EL (cell line): ENCODE measurements at places on chromosomes 5 and 9.

DNA sequence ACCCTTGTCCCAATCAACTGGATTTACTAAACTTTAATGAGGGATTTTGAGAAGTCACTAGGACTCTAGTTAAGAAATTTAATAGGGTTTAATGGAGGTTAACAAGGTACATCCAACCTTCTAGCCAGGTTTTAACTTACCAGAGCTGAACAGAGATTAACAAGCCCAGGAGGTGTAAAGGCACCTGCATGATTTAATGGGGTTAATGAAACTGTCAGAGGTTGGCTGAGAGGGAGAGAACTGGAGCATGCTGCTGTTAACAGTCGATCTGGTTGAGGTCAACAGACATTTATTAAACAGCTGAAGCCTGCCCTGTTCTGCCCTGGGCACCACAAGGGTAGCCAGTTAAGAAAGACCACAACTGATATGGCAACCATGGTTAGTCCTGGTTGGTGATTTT is 13.6 kb downstream of the HAND1 start:
- no peak for DNase-seq

GRCh38 chr5:166980666-166981065 is 1310.8 kb upstream of the WWC1 start:
- DNase-seq, result no peak

- no peak for DNase-seq
These were observed 567.2 kb downstream of the EFNA5 start for GRCh38 chr5:107103522-107103921.

DNA sequence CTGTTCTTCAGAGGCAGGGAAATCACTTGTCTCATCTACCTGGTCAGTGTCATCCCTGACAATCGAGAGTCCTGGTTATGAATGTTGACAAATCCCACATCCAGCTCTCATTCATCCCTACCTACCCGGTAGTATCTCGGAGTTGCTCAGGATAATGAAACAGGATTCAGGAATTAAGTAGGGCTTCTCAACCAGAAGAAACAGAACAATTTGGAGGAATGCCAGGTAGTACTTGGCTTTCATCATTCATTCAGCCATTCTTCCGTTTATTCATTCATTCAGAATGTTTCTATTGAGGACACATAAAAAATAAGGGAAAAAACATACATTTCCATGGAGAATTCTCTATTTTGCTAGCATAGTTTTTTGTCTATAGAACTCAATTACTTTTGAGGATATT is 195.0 kb downstream of the ARHGEF28 start:
- DNase-seq, result no peak

DNA sequence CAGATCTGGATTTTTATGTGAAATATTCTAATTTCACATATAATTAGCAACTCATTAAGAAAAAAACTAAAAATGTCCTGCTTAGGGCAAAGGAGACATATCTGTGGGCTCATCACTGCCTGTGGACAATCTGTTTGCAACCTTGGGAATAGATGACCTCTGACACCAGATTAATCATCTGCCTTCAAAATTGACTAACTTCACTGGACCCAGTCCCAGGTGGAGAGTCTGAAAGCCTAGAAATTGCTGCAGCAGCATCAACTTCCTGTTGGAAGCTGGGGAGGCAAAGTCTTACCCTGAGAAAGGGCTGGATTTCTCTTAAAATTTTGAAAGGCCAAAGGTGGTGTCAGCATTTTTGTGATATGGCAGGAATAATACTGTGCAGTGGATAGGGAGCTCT is 76.3 kb upstream of the TNC start:
- DNase-seq, result peak; percentile 63

DNA sequence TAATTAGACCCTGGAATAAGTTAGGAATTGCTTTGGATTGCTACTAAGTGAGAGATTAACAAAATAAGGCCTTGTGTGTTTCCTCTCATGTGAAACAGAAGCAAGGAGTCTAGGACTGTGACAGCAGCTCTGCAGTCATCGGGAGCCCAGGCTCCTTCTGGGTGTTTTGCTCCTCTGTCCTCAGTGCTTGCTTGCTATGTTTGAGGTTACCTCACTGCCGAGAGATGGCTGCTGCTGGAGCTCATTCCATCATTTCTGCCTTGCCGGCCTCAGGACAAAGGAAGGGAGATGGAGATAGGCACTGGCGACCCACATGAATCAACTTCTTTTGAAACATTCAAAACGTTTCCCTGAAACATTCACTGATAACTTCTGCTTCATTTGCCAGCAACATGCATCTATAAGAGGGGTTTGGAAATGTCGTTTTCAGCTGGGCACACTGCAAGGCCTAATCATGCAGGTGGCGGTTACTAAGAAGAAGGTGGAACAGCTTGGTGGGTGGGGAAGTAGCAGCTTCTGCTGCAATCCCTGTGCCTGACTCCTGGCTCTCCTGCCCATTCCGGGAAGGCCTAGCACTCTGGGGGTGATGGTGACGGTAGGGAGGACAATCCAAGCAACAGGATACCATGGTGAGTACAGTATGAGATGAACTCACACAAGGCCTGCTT is 77.2 kb upstream of the CD180 start:
- DNase-seq, result no peak

DNA sequence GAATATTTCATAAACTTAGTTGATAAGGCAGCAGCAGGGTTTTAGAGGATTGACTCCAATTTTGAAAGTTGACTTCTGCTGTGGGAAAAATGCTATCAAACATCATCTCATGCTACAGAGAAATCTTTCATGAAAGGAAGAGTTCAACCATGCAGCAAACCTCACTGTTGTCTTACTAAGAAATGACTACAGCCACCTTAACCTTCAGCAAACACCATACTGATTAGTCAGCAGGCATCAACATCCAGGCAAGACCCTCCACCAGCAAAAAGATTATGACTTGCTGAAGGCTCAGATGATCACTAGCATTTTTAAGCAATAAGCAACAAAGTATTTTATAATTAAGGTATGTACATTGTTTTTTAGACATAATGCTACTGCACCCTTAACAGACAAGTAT is 7.6 kb downstream of the TMEM174 start:
- peak; percentile 33 for DNase-seq

- DNase-seq, result no peak
These were observed 49.4 kb upstream of the DHFR start for GRCh38 chr5:80704221-80704620.

DNA sequence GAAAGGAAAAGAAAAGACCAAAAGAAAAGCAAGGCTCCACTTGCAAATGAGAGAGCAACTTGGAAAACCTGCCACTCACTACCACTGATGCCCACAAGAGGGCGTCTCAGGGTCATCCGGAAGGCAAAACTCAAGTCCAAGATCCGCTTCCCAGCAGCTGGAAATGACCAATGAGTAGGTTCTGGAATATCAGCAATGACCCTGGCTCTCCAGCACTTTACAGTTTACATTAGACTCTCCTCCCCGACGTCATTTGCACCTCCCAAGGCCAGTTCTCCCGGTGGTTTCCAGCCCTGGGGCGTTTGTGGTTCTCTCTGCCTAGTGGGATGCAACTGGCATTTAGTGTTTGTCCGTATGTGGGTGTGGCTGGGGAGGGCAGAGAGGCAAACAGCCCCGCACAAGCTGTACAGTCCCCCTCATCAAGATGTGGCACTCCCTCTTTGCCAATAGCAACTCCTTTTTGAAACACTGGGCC is 193.8 kb upstream of the ZNF618 start:
- peak; percentile 90 for DNase-seq

- DNase-seq, result no peak
These were observed 470.0 kb downstream of the PRDM9 start for GRCh38 chr5:23977365-23977764.

DNA sequence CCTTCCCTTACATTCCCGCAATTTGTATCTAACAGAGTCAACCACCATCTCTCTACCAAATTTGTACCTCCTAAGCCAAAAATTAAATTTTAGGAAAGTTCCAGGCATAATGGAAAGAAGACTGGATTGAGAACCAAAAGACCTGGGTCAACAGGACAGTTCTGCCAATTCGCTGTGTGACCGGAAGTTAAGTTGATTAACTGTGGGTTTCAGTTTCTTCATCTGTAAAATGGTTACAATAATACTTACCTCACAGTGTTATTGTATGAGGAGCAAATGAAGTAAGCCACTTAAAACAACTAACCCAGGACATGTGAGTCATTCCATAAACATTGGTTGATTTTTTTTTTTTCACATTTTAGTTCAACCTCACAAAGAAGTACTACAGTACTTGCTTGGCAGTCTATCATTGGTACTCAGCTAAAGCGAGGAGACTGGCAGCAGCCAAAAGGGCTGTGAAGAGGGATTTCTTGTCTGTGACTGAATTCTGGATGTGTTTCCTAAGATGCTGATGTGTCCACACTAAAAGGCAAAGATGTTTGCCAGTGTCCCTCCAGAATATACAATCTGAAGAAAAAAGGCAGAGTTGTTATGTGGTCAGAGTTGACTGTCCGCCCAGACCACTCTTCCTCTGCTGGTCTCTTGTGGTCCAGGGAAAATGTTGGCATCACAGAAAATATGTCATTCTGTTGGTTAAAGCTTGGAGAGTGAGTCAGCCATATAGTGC is 198.6 kb downstream of the TLE1 start:
- DNase-seq, result peak; percentile 73

DNA sequence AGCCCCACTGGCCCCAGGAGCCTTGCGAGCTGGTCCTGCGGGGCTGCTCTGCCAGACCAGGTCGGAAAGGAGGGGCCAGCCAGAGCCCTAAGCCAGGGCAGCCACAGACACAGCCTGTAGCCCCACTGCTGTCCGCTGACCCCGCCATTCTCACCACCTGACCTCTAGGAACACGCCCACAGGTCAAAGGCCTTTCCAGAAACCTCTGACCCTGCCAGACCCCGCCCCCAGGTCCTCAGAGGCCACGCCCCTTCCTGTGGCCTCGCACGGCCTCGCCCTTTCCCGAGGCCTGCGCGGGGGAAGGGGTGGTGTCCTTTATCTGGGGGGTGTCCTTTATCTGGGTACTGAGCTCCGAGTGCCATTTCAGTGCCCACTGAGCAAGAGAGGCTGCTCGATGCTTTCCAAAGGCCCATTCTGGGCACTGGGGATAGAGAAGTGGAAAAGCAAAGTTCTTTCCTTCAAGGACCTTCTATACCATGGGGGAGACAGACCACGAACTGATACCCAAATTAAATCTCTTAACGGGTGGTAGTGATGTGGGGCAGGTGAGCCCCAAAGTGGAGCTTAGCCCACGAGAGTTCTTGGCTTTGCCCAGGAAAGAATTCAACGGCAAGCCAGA is 46.5 kb downstream of the P4HA2 start:
- DNase-seq, result no peak

DNA sequence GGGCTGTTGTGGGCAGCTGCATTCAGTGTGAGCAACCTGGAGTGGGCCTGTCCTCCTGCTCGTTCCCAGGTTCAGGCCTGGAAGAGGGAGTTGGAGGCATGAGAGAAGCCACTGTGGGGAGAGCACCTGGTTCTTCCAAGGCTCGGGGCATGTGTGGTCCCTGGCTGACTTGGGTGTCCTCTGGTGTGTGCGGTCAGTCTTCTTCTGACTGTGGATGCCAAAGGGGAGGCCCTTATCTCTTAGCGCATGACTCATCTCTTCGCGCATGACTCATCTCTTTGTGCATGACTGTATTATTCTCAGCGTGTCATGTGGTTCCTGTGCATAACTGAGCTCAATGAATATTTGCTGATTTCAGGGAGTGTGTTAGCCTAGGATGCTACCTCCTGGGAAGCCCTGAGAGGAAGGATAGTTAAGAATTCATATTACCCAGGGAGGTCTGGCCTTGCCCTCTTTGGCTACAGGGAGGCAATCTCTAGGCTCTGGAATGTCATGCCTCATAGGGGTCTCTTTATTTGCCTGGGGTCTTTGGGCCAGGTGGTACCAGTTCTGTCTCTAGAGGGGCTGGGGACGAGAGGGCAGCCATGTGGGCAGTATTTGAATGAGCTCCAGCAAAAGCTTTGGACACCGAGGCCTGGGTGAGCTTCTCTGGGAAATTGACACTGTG is 188.7 kb downstream of the HSPA4 start:
- DNase-seq, result peak; percentile 97

- peak; percentile 30 for DNase-seq
These were observed 13.2 kb upstream of the CEL start for GRCh38 chr9:133048595-133048994.

- DNase-seq, result no peak
These were observed 154.0 kb upstream of the NFIL3 start for GRCh38 chr9:91577633-91578061.

DNA sequence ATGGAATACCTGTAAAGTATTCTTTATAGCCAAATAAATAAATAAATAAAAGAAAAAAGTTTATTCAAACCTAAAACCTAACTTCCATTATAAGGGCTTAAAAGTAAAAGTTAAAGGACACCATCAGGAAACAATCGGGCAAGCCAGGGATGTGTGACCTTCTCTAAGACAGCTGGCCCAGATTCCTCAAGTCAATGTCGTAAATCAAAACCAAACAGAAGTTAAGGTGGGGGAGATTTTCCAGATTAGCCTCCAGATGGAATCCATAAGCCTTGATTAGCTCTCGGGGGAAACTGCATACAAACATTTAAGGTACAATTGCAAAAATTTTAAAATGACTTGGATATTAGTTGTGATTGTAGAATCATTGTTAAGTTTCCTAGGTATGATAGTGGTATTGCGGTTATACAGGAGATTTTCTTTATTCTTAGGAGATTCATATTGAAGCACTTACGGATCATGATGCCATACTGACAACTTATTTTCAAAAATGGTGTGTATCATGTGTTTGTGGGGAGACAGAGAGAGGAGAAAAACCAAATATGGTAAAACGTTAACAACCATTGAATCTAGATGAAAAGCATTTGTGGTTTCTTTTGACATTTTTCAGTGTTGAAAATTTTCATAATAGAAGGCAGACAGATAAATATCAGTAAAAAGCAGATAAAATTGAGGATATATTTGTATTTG is 21.5 kb upstream of the MGAT1 start:
- no peak for DNase-seq

DNA sequence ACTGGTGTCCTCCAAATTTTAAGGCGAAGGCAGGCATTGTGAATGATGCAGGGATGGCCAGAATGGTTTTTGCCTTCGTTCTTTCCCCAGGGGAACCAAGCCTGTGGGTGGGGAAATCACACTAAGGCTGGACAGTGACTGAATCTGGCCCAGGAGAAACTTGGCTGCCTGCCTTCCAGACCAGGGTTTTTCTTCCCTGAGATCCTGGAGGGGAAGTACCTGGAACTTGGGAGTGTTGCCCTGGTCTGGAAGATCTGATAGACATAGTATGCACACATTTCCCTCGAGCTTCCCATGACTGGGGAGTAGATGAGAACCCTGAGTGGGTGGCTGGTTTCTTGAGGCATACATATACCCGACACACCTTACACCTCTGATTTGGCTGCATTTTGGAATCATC is 664 bp upstream of the IL11RA start:
- peak; percentile 46 for DNase-seq

DNA sequence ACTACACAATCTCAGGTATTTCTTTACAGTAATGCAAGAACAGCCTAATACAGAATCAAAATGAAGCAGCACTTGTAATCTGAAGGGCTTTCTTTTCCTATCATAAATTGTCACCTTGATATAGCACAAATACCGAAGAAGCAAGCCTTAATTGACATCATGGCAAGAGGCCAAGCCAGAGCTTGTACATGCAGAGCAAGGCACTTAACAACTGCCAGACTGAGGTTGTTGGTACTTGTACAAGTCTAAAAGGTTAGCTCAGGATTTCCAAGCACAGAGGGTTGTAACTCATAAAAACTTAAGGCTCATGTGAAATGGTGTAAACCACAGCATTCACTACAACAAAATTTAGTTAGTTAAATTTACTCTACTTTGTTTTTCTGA is 158.8 kb upstream of the SPEF2 start:
- no peak for DNase-seq

GRCh38 chr9:127698985-127699670 is 7.7 kb upstream of the CFAP157 start:
- DNase-seq, result peak; percentile 97

GRCh38 chr9:80839821-80840675 is 849.3 kb downstream of the TLE1 start:
- DNase-seq, result no peak
